ENCODE measurements at places on chromosomes 12 and 14.

GRCh38 chr12:68406134-68406576, 74.0 kb upstream of the MDM1 start:
- DNase-seq, result no peak
- H3K4me1 ChIP-seq, result no peaks in the 10 kb centered on the region
- no peaks in the 10 kb centered on the region for H3K36me3 ChIP-seq
- no peak overlapping the region for H3K27ac ChIP-seq
- no peaks in the 10 kb centered on the region for H3K27me3 ChIP-seq

- H3K4me3 ChIP-seq, result no peak overlapping the region
- no peaks in the 10 kb centered on the region for H3K4me1 ChIP-seq
- DNase-seq, result no peak
- H3K27ac ChIP-seq, result no peak overlapping the region
- no peaks in the 10 kb centered on the region for H3K36me3 ChIP-seq
These were observed 42.2 kb upstream of the APPL2 start for GRCh38 chr12:105278043-105278697.

GRCh38 chr14:95260537-95261361, 59.0 kb downstream of the CLMN start:
- no peak for DNase-seq
- no peaks in the 10 kb centered on the region for H3K36me3 ChIP-seq
- H3K4me3 ChIP-seq, result no peak overlapping the region
- H3K4me1 ChIP-seq, result peaks cover 7% of the 10 kb centered on the region
- no peak overlapping the region for H3K27ac ChIP-seq
- H3K27me3 ChIP-seq, result no peaks in the 10 kb centered on the region

- no peak overlapping the region for H3K27ac ChIP-seq
- H3K36me3 ChIP-seq, result peaks cover 61% of the 10 kb centered on the region
- H3K4me3 ChIP-seq, result no peak overlapping the region
- no peaks in the 10 kb centered on the region for H3K27me3 ChIP-seq
- DNase-seq, result no peak
These were observed 5.5 kb downstream of the ERP29 start for GRCh38 chr12:112018571-112019237.

DNA sequence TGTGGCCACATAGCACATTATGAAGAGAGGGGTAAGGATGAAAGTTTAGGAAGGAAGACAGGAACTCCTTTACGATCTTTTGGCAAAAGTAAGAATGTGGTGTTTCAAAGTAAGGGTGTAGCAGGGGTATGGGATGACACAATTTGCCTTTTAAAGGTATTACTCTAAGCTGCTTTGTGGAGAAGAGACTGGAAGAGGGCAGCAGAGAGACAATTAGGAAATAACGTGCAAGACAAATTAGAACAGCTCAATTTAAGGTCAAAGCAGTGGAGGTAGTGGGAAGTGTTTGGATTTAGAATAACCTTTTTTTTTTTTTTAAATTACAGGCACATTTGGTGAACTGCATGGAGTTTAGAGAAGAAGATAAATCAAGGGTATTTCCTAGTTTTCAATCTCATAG, 342.6 kb downstream of the NOVA1 start:
- H3K4me3 ChIP-seq, result no peak overlapping the region
- no peak overlapping the region for H3K27ac ChIP-seq
- no peaks in the 10 kb centered on the region for H3K27me3 ChIP-seq
- no peak for DNase-seq
- no peaks in the 10 kb centered on the region for H3K36me3 ChIP-seq

DNA sequence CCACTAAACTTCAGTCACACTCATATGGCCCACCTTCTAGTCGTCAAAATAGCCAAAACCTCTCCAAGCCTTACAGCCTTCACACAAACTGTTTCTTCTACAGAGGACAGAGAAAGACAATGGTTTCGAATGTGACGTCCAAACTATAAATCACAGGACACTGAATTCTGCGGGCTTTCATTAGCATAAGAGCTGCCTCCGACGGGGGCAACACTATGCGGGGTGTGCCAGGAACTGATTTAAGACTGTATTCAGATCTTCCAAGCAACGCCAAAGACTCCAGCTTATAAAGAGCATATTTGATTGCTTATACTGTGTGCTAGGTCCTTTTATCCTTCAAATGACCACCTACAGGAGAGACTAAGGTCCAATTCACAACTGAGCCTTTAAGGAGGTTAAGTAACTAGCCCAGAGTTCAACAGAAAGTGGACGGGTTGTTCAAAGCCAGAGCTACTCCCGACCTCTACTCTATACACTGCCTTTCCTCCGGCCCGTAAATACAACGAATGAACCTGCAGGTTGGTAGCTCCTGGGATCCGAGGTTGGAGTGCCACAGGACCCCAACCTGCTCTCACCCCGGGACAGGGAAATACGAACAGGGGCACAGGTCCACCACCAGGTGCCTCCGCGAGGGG, 575 bp downstream of the L2HGDH start:
- no peaks in the 10 kb centered on the region for H3K27me3 ChIP-seq
- no peaks in the 10 kb centered on the region for H3K36me3 ChIP-seq
- peaks cover 30% of the 10 kb centered on the region for H3K4me1 ChIP-seq
- DNase-seq, result peak; percentile 4

All from CD4-positive, alpha-beta memory T cell (primary cell).